ENCODE measurements at places on chromosomes 1 and 21.

GRCh38 chr1:187691439-187691838, 862.7 kb downstream of the PLA2G4A start:
- peak; percentile 39 for DNase-seq

DNA sequence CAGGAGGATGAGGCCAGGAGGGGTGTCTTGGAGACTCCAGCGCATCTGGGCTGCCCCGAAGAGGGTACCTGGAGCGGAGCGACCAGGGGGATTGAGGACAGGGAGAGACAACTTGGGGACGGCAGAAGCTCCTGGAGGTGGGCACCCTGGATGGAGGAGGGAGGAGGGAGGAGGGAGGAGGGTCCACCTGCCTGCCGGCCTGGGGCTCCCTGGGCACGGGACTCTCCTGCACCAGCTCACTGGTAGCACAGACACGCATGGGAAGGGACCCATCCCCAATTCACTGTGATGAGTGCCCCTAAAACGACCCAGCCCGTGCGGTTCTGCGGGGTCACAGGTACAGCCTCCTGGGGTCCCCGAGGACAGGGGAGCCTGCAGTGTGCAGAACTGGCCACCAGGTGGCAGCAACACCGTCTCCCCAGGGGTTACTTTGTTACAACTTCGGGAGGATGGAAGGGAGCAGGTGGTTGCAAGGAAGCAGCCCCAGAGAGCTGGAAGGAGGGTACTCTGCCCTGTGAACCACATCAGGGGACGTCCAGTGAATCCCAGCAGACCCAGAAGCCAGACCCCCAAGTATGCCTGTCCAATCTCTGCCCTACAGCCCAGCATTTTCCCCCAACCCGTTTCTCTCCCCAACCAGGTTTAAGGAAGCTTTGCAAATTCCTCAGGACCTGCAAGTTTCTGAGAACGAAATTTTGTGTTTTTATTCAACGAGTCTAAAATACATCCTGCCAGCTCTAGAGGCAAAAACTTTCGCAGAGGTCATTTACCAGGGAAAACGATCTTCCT, 482.4 kb downstream of the NPHP4 start:
- peak; percentile 7 for DNase-seq

- no peak for DNase-seq
Observed at GRCh38 chr1:42114229-42114628, 39.0 kb upstream of the GUCA2B start.

- DNase-seq, result no peak
Observed at GRCh38 chr1:154664331-154665002, 56.5 kb upstream of the ADAR start.

DNA sequence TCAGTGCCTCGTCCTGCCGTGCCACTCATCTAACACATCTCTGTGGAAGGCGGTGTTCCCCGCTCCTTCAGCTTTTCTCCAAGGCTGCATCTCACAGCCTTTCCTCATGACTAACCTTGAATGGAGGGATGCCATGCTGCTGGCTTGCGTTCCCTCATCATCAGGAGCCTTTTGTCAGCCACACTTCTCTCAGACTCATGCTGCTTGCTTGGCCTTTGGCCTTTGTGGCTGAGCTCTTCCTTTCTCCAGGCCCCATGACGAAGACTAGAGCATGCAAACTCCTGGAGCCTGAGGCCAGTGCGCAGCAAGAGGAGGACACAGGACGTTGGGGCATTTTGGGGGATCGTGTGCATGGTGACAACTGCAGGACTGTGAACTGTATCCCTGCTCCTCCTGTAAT, 70.8 kb downstream of the SYT2 start:
- DNase-seq, result no peak

DNA sequence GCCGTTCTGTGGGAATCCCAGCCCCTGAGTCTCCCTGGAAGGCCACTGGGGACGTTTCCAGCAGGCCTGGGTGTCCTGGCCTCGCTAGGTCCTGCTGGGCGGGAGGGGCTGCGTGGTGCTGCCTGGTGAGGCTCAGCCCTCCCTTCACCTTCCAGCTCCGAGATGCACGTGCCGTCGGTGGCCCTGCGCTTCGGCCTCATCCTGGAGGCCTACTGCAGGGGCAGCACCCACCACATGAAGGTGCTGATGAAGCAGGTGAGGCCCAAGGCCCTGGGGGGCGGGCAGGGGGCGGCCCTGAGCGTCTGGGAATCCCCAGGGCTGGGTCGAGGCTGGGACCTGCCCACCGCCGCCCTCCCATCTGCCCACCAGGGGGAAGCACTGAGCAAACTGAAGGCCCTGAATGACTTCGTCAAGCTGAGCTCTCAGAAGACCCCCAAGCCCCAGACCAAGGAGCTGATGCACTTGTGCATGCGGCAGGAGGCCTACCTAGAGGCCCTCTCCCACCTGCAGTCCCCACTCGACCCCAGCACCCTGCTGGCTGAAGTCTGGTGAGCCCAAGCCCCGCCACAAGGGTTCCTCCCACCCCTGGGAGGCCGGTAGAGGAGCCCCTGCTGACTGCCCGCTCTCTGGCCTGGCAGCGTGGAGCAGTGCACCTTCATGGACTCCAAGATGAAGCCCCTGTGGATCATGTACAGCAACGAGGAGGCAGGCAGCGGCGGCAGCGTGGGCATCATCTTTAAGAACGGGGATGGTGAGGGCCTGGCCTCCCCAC, 70.3 kb downstream of the PIK3CD start:
- no peak for DNase-seq

GRCh38 chr1:66570196-66570595, 36.2 kb downstream of the SGIP1 start:
- DNase-seq, result no peak

GRCh38 chr1:77089756-77090155, 129.5 kb downstream of the PIGK start:
- DNase-seq, result no peak

DNA sequence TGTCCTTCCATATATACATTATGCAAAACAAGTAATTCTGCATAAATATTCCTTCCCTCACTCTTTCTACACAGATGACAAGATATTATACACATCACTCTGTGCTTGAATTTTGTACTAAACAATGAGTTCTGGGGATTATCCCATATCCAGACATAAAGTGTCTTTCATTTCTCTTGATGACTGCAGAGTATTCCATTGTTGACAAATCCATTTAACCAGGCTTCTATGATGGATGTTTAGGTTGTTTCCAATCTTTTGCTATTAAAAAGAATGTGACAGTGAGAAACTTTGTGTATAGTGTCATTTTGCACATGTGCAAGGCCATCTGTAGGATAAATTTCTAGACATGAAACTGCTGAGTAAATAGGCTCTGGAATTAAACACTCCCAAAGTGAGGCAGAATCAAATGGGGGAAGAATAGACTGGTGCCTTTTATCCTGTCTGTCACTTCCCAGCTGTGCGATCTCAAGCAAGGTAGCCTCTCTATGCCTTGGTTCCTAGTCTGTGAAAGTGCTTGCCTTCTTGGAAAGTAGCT, 29.9 kb upstream of the ATP2B4 start:
- DNase-seq, result no peak

GRCh38 chr1:51952638-51953037, 37.9 kb downstream of the RAB3B start:
- DNase-seq, result no peak

DNA sequence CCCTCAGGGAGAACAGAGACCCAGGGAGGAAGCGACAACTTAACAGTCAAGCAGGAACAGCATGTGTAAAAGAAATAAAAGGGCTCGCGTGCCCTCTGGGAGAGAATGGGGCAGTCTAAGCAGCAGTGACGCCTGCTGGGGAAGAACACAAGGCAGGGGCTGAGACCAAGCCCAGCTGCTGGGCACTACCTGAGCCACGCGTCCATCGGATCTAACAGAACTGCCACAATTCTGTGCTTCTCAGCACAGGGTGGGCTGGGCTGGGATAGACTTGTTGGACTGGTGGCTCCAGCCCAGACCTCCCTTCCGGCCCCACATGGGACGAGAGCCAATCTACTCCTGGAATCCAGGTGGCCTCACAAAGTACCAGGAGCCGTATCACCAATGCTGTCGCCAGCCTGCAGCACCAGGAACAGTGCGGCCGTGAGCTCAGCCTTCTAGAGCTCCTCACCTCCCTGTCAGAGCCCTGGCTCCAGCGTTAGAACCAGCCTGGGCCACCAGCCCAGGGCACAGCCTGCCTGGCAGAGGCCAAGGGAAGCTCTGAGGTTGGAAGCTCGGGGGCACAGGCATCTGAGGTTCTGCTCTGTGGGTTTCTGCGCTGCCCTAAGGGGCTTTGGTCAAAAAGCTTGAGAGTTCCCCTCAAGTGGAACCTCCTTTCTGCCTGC, 7.4 kb downstream of the LRRC47 start:
- DNase-seq, result no peak

- peak; percentile 44 for DNase-seq
Observed at GRCh38 chr1:229070168-229070567, 200.7 kb upstream of the RAB4A start.

GRCh38 chr1:113291777-113292602, 98.3 kb upstream of the MAGI3 start:
- DNase-seq, result no peak

DNA sequence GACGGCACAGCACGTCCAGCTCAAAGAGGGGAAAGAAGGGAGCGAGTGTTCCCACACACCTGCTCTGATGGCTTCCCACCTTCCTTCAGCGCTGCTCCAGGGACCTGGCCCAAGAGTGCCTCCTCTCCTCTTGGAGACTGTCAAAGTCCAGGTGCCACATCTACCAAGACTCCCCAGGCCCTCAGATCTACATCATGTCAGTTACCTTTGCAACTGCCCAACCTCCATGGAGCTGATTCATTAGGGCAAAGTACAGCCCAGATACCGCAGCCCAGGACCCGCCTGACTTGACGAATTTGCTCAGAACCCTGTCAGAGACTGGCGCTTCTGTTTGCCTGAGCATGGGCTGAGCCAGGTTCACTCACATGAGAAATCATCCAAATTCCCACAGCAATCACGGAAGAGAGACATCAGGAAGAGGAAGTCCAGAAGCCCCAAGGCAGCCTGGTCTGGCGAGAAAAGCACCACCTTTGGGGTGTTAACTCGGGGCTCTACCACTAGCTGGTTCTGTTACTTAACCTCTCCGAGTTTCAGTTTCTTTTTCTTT, at the start of gene SEC16B:
SEC16B (minus strand) TSS at position 234 of the 547 bp plus-strand sequence. CDS start 2,077 bp downstream, outside the sequence.
- no peak for DNase-seq

DNA sequence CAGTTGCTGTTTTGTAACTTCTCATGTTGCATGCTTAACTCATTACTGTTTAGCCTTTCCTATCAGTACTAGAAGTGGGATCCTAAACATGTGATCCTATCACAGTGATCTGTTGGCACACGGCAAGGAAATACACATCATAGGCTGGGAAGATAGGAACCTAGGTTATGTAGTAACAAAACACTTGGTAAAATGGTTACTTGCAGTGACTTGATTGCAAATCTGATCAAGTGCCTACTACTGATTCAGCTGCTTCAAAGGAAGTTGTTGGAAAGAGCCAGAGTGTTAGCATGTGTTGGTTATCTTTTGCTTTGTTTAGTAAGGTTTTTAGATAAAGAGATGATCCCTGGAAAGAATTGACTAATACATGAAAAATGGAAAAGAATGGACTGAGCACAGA, 8.9 kb upstream of the VASH2 start:
- no peak for DNase-seq

DNA sequence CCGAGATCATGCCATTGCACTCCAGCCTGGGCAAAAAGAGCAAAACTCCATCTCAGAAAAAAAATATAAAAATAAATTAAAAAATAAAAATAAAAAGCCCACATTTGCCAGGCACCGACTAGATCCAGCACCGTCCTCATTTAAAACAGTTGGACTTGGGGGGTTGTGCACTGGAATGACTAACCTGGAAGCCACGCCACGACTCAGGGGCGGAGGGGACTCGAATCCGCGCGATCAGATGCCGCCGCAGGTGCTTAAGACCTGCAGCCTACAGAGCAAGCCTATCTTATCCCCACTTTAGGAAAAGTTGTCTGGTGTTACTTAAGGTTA, 38.5 kb downstream of the ZBTB8OS start:
- DNase-seq, result no peak

DNA sequence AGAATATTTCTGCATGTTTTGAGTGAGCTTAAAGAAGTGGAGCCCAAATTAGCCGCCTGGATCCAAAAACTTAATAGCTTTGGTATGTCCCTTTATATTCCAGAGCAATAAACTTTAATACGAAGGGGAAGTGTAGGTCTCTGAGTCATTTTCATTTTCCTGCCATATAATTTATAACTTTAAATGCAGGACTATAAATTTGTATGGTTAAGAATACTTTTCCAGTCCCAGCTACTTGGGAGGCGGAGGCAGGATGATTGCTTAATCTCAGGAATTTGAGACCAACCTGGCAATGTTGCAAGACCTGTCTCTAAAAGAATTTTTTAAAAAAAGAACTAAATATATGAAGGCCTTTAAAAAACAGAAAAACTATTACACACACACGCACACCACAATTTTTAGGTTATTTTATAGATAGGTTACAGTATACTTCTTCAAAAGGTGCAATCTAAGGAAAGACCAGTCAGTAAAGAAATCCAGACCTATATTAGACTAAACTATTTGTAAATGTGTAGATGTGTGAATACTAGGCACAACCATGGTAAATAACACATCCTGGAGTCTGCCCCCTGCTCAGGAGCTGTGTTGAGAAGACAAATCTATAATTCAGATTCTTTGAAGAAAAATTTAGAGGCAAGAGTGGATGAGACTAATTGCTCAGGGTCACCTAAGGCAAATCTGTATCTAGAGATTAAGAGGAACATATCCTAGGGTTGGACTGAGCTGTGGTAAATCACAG, 80.3 kb downstream of the TTC3 start:
- DNase-seq, result peak; percentile 90

DNA sequence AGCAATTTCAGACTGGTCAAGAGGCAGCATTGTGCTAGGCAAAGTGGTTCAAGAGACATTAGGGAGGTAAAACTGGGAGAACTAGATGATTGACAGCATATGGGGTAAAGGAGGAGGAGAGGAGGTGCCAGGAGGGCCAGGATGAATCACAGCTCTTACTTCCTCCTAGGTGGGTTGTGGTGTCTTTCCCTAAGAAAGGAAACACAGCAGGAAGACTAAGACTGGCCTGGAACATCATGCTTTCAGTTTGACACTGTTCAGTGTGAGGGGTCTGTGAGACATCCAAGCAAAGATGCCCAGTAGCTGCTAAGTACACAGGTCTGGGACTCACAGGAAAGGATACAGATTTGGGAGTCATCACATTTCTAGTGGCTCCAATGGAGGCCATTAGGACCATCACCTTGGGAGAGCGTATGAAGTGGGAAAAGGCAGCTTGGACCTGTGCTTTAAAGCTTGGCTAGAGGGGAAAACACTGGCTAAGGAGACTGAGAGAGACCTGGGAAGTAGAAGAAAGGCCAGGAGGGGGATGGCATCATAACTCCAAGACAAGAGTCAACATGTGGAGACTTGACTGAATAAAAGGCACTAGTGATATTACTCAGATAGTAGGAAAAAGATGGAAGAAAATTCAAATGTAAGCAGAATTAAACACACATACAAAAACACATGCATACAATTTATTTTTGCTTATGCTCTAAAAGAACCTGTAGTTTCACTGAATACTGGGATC, 17.3 kb downstream of the CD58 start:
- no peak for DNase-seq

Measured in GM04504 (cell line).